ENCODE measurements at places on chromosomes 6 and 20. TPM values are rescaled to one million over a fixed set of nuclear protein-coding genes. Genes with fewer than 3 reads are reported as not detected.

DNA sequence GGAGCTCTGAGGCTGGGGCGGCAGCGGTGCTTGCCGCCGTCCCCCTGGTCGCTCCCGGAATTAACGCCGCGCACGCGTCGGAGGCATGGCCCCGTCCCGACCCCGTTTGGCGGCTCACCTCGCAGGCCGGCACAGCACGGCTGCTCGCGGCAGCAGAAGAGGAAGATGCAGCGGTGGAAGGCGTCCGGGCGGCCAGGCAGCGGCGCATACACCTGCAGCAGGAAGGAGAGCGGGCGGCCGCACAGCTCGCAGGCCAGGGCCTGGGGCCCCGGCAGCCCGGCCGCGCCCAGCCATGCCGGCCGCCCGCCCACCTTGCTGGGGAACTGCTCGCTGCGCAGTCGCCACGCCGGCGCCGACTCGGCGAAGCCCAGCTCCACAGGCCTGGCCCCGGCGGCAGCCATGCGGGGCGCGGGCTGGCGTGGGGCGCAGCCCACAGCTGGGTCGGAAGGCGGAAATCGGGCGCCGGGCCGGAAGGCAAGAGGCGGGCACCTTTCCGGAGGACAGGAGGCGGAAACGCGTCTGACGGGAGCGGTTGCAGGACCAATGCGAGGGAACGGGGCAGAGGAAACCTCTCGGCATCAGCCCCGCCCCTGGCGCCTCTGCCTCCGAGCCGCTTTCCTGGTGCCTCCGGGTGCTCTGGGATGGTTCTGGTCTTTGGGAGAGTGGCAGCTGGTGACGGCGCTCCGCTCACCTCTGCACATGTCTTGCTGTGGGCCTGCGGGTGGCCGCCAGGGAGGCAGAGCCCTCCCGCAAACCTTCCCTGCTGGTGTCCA, at the start of gene PDCD2:
Gene PDCD2 (minus strand): TSS at position 457 of the 773 bp plus-strand sequence. CDS start 56 bp downstream, at position 401.
- peak; percentile 81 for DNase-seq

AHI1 gene
- total RNA-seq: 7.5 TPM

HLA-F gene
- total RNA-seq: 161 TPM

DNA sequence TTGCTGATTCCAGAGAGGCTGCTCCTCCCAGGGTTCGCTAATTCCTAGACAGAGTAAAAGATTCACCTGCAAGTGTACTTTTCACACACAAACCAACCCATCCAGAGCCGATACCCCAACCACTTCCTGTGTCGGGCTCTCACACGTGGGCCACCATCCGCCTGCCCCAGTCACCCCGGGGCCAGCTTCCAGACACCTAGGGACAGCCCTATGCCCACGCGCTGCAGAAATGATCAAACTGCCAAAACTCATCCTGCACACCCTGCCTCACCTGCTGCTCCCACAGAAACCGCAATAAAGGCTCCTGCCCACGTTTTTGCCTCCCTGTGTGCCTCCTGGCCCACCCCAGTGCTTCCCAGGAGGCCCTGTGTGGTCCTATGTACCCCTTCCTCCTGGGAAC, 59.5 kb downstream of the PSMG4 start:
- no peak for DNase-seq

DNA sequence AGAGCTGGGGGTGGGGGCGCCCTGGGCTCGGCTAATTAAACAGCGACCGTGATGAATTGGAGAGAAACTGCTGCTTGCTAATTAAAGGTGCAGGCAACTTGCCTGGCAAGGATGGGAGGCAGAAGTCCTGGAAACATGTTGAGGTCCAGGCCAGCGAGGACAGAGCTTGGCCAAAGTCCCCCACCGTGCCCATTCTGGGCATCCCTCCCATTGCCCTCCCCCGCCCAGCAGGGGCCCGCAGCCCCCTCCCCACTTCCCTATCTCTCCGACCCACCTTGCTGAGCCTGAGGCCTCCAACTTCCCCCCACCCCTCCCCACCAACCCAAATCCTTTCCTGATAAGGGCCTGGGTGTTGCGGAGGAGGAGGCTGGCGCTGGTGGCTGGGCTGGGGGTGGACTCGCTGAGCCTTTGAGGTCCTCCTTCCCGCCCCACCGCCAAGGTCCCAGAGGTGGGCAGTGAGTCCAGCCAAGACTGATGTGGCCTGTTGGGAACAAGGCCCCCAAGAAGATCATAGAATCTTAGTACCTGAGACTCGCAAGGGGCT, 23.3 kb downstream of the C20orf203 start:
- DNase-seq: peak; percentile 50

DNA sequence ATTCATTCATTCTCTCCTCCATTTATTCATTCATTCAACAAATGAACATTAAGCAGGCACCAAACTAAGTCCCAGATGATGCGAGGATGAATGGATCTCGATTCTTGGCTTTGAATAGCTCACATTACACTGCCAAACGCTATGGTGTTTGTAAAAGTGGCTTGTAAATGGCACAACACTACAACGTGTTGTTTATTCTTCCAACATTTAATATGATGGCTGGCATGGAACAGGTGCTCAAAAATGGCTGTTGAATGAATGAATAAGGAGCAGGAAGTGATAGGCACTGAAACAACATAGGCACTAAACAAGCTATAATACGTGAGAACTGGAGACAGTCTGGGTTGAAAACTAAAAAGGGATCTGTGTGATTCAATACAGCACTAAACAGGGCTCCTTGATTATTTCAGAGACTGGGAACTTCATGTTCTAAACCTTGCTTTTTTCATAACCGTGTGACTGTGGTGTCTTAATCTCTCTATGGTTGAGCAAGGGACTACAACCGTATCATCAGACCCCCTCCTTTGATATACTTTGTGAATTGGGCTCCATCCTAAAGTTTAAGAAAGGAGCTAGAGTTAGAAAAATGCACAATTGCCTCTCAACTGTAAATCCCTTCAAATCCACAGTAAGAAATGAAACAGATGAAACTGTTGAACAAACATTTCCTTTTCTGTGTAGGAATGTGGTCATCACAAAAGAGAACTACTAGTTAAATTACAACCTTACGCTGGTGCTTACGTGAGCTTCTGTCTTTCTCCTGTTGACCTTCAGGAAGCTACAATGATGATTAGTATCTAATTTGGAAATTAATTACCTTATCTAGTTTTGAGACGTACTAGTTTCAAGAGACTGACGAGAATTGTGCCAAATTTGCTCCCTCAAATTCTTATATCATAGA, 16.9 kb upstream of the SLC16A10 start:
- DNase-seq: no peak

DNA sequence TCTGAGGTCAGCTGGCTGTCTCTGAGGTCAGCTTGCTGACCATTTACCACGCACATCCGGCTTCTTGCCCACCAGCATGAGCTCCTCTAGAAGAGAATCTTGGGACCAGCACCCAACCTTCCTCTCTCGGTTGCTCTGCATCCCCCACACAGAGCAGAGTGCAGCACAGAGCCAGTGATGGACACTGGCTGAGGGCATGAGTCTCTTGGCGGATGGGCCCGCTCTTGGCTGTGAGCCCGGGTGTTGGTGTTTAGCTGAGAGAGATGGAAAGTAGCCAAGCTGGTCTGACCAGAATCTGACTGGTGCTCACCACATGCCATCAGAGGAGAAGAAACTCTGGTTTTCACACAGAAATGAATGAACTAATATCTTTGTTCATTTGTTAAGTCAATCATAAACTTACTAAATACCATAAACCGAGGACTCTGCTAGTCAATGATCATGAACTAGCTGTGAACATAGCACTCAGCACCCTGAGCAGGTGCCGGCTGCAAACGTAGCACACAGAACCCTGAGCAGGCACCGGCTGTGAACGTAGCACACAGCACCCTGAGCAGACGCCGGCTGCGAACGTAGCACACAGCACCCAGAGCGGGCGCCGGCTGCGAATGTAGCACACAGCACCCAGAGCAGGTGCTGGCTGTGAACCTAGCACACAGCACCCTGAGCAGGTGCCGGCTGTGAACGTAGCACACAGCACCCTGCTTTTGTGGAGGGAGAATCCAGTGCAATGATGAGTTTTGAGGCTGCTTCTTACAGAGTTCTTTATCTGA, 10.4 kb upstream of the THBS2 start:
- DNase-seq: no peak

- DNase-seq: no peak
Observed at GRCh38 chr6:41684311-41685180, 46.3 kb downstream of the MDFI start.

GRCh38 chr6:53615633-53616449, 49.7 kb downstream of the KLHL31 start:
- DNase-seq: no peak

DNA sequence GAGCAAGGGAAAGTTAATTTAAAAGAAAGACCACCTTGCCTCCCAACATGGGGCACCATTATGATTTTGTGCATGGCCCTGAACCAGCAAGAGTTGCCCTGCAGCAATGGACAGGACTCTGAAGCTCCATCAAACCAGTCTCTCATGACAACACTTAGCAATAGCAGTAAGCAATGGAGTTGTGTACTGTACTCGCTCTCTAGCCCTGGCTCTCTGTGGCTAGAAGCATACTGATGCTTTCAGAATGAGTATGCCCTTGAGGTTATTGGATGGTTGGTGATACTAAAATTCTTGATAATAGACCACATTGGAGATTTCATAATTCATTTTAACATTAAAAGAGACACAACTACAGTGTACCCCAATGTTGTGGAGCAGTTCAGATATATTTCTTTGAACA, 23.2 kb upstream of the LMBRD1 start:
- no peak for DNase-seq

DNA sequence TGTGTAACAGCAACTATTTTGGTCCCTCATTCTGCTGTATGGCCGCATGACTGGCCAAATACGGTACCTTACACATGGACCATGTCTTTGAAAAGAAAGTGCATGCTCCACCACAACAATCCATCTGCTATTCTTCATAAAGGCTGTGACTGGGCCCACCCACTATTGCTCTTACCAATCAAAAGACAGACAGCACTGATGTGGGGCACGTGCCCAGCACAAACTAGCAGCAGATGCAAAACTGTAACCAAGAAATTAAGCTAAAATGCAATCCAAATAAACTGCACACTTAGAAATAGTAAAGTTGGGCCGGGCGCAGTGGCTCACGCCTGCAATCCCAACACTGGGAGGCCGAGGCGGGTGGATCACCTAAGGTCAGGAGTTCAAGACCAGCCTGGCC, 20.5 kb downstream of the MDN1 start:
- DNase-seq: no peak

- DNase-seq: no peak
Observed at GRCh38 chr6:11482616-11483015, 54.9 kb upstream of the TMEM170B start.

DNA sequence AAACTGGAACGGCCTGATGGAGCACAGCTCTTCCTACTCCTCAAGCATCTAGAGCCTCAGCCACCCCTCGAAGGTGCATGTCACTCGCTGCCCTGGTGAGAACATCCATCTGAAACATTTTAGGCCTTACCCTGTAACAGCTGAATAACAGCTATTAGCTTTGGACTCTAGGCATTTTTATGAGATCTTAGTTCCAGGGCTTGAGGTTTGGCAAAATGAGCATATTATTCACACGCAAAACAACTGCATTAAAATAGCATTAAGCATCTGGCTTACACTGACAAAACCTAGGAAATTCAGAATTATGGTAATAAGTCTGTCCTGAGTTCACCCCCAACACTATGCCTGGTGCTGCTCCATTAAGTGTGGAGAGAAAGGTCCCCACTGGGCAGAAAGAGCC, 56.1 kb downstream of the ADAT2 start:
- no peak for DNase-seq

DNA sequence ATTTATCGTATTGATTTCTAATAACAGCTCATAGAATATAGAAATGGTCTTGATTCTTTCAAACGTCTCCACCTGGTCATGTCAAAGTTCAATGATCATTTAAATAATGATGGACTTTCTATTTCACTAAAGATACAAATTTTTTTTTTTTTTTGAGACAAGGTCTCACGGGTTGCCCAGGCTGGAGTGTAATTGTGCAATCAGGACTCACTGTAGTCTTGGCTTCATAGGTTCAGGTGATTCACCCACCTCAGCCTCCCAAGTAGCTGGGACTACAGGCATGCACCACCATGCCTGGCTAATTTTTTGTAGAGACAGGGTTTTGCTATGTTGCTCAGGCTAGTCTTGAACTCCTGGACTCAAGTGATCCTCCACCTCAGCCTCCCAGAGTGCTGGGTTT, 25.2 kb downstream of the KLHL31 start:
- no peak for DNase-seq

AGER gene
- 0.81 TPM for total RNA-seq

GRCh38 chr6:114342086-114342825, 567 bp downstream of the HS3ST5 start:
- no peak for DNase-seq
